ENCODE measurements at places on chromosomes 7 and 10.

- no peak for DNase-seq
Measured at GRCh38 chr7:143233816-143234532, 12.1 kb downstream of the TAS2R40 start.

DNA sequence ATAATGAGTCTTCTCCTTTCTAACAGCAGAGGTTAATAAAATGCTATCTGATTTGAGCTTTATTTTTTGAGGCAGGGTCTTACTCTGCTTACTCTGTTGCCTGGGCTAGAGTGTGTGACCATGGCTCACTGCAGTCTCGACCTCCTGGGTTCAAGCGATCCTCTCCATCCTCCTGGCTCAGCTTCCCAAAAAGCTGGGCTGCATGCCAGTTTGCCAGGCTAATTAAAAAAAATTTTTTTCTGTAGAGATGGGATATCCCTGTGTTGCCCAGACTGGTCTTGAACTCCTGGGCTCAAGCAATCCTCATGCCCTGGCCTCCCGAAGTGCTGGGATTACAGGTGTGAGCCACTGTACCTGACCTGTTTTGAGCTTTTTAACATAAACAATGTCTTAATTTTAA is 56.7 kb downstream of the SCD start:
- DNase-seq, result peak; percentile 2

DNA sequence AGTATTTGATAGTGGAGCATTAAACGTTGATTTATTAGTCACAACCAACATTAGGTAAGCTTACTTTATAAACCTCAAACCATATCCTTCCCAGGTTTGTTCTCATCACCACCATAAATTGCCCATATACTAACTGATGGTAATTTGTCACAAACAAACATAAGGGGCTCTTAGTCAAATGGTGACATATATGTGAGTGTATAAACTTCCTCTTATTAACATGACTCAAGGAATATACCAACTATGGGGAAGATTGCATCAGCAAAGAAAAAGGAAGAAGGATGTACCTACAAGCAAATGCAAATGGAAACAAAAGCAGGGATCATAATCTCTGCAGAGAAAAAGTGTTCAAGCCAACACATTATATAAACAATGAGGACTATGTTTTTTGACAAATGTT is 418.2 kb upstream of the AKR1E2 start:
- DNase-seq, result no peak

DNA sequence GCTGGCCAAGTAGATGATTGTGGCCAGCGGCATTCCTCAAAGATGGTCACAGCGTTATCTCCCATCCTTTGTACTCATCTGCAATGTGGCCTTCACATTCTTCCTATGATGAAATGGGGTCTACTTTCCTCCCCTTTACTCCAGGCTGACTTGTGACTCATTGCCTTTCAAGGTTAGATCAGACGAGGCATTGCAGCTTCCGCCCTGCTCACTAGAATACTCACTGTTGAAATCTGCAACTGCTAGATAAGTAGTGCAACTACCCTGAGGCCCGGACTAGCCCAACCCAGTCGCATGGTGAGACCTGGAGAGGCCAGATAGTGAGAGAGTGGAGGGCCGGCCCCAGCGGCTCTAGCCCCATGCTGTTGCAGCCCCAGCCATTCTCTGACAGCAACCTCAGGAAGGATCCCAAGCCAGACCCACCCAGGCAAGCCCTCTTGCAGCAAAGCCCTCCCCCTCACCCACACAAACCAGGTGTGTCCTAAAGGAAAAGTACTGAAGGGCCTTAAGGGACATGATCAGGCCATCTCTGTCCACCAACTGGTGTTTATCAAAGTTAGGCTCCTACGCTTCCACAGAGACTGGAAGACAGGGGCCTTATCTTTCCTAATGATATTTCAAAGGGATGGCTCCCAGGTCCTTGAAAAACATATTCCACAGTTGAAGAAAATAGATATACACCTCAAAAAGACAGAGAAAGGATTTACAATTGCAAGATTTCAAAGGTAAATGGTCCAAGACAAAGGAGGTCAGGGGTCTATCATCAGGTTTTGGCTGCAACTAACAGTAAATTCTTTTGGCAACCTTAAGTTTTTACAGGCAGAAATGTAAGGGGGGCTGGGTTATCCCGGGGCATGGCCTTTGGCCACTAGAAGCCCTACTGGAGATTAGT is 107.2 kb upstream of the TRIM24 start:
- DNase-seq, result no peak

DNA sequence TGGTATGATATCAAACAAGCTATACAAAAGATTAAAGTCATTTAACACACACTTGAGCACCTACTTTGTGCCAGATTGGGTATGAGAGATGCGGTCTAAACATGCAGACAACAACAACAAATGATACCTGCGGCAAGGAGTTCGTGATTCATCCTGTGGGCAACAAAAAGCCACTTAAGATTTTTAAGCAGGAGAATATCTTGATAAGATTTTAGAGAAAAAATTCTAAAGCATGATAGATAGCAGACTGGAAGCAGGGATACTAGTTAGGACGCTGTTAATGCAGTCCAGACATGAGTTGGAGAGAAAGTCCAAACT is 1.6 kb upstream of the KBTBD2 start:
- DNase-seq, result no peak

- no peak for DNase-seq
Measured at GRCh38 chr10:45581216-45581549, 91.4 kb downstream of the ZFAND4 start.

DNA sequence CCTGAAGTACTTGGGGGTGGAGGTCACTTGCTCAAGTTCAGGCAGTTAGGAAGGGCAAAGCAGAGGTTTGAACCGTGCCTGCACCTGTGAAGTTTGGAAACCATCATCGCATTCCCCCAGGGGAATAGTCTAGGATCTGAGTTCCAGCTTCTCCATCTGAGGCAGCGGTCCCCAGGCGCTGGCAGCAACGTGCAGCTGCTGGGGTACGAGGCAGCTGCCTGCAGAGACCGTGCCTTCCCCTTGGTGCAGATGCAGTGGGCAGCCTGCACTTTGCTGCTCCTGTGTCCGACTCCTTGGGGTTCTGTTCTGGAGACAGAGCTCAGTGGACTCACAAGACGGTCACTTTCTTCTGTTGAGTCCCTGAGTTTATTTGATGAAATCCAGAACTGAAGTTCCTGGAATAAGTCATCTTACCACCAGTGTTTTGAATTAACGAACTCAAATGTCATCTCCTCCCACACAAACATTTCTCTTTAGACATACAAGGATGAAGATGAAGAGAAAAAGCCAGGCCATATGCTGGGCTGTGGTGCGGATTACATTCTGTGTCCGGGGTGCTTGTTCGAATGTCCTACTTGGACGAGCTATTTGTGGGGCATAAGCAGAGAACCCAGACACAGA is 19.9 kb upstream of the GIMAP8 start:
- DNase-seq, result no peak

GRCh38 chr7:79781716-79782115 is 328.2 kb upstream of the MAGI2 start:
- DNase-seq, result no peak

- no peak for DNase-seq
Measured at GRCh38 chr7:138116892-138117291, 40.6 kb downstream of the AKR1D1 start.

GRCh38 chr10:23886355-23886754 is 322.6 kb upstream of the KIAA1217 start:
- DNase-seq, result no peak

GRCh38 chr10:111261081-111261615 is 184.3 kb downstream of the ADRA2A start:
- no peak for DNase-seq

DNA sequence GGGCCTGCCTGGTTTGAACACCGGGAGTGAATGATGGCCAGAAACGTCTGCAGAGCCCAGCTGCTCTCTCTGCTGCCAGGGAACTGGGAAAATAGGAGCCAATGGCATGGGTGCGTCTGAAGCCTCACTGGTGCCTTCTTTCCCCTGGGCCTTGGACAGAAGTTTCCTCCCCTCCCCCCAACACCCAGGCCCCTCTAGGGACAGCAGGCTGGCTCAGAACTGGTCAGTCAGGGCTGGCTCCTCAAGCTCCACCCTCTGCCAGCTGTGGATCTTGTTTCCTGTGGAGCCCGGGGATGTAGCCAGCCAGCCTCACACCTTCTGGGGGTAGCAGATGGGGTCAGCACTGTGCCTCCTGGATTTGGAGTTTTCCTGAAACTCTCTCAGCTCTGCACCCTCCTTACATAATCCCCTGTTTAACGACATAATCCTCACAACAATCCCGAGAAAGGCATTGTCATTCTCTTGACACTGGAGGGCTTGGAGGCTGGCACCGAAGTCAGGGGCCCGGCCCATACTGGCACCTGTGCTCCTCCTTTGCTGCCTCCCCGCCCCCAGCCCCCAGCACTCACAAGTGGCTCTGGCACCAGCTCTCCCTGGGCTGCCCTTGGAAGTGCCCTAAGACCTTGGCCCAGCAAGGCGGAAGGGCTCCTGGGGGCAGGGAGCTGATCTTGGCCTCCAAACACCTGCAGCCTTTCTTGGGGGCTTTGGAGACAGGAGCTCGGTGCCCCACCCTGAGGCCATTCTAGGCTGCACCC is 5.7 kb downstream of the LDB3 start:
- no peak for DNase-seq

GRCh38 chr10:126921974-126922525 is 16.8 kb downstream of the DOCK1 start:
- no peak for DNase-seq

- DNase-seq, result no peak
Measured at GRCh38 chr10:86018735-86019058, 347.9 kb downstream of the GRID1 start.

- DNase-seq, result no peak
Measured at GRCh38 chr10:7100032-7100702, 310.7 kb downstream of the SFMBT2 start.

GRCh38 chr7:47291461-47292081 is 290.3 kb downstream of the TNS3 start:
- DNase-seq, result no peak

DNA sequence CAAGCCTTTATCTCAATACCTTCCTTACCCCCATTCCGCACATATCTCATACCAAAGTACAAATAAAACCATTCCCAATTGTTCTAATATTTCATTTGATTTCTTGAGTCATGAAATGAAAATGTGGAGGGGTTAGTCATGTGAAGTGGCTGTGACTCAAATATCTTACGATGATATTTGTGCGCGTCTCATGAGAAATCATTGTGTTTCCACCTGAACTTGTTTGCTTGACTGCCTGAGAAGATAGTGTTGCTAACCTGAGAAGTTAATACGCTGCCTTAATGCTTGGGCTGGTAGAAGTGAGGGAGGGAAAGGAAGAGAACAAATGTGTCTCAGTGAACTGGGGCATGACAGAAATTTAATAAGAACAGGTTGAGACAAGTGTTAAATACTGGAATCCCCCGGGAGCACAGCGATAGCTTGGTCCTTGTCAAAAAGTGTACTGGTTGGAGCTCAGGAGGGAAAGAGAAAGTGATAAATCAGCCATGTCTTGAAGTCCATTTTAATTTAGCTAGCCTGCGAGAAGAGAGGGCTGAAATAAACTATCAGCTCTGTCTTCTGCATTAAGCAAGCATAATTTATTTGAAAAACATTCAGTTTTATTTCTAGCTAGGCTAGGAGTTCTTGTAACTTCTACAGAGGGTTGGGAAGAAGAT is 7.2 kb upstream of the EPHA1 start:
- DNase-seq, result no peak

- no peak for DNase-seq
Measured at GRCh38 chr10:33139181-33139646, 181.2 kb upstream of the ITGB1 start.

DNA sequence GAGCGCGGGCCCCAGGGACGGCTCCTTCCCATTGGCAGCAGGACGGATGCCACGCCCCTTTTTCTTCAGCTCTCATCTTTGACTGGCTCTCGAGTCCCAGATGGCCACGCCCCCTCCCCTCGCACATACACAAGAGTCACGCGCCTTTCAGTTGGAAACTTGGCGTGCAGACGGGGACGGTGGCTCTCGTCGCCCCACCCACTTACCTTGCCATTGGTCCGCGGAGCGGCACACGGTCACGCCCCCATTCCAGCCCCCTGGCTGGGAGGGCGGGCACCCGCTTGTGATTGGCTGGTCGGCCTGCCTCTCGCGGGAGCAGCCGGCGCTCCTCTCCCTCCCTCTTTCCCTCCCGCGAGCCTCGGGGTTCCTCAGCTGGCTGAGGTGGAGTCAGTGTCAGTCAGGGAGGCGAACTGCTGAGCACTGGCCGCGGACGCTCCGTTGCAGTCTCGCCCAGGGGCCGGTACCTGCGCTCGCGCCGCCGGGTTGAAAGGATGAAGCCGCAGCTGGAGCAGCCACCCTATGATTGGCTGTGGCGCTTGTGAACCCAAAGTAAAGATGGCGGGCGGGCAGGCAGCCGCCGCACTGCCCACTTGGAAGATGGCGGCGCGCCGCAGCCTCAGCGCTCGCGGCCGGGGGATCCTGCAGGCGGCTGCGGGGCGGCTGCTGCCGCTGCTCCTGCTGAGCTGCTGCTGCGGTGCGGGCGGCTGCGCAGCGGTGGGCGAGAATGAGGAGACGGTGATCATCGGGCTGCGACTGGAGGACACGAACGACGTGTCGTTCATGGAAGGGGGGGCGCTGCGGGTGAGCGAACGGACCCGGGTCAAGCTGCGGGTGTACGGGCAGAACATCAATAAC is at the start of gene CNNM2:
Gene CNNM2 (plus strand): TSS at position 333 of the 855 bp plus-strand sequence. CDS start 187 bp downstream, at position 520.
- DNase-seq, result peak; percentile 99

GRCh38 chr7:101164071-101164840 is 1.1 kb downstream of the VGF start:
- DNase-seq, result peak; percentile 51

GRCh38 chr10:27911539-27911938 is 87.3 kb downstream of the ODAD2 start:
- DNase-seq, result no peak

DNA sequence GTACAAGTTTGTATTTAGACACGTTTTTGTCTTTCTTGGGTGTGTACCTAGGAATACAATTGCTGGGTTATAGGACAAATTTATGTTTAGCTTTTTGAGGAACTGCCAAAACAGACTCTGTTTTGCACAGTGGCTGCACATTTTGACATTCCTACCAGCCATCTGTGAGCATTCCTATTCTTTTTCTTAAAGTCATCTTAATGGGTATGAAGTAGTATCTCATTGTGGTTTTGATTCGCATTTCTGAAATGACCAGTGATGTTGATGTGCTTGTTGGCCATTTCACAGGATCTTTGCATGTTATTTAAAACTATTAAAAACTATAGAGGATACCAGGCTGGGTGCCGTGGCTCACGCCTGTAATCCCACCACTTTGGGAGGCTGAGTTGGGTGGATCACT is 32.6 kb upstream of the IL15RA start:
- no peak for DNase-seq

DNA sequence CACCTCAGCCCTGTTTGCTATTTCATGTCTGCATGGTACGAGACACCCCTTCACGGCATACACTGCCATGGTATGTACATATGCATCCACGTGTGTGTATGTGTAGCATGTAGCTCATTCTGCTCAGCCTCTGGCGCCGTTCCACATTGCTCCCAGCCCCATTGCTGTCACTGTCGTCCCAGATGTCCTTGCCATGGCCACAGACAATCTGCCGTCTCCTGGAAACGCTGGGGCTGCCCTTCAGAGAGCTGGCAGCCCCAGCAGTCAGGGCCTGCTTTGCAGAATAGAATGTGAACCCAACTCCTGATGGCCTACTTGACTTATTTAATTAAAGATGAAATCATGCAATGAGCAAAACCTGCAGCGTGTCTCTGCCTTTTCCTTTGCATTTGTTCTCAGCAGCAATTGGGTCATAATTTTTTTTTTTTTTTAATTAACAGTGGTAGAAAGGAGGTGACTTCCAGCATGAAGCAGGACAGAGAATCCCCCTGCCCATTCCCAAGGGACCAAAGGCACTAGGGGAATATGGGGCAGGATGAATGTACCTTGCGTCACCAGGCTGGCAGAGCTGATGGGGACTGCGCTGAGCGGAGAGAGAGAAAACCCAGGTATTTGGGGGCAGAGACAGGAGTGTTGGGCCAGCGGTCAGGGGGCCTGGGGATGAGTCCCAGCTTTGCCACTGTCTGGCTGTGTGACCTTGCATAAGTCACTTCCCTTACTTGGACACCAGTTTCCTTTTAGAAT is 49.2 kb downstream of the CHST3 start:
- DNase-seq, result no peak

Data from NCI-H2081 (cell line).